Stimulated activated CD8-positive, alpha-beta memory T cell treated with anti-CD3 and anti-CD28 coated beads, Interleukin-4, amount 100 ng/mL, for 24 hours (primary cell): ENCODE measurements at places on chromosomes 2 and 18.

DNA sequence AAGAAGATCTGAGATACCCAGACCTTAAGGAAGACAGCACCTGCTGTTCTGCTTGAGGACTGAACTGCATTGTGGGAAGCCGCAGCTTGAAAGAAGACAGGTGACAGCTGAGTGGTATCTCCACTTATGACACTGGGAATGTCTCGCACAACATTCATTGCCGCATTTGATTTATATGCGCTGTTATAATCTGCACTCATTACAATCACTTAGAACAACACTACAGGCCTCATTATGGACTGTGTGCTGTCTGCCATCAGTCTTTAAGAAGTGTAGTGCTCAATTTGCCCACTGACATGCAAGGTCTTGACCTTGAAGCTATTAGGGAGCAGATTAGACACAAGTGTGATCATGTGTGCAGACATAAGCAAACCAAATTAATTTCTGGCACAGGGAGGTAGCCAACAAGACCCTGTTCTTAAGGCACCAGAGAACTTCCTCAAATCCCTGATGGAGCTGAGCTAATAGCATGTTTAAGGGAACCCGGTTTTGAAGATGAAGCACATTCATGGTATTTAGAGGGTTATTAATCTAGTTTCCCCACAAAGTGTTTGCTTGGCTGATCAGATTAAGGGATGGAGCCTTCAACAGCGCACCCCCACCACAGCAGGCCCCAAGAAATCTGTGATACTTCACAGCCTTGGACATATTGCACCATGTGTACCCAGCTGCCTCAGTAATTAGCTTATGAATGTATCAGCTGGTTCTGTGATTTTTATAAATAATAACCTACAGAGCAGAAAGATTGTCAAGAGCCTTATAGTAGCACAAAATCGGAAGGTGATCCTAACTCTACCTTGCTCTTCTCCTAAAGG lies 146.8 kb downstream of the SATB2 start:
- DNase-seq: no peak

- DNase-seq: no peak
Observed at GRCh38 chr2:3639653-3640052, 18.3 kb upstream of the ALLC start.

DNA sequence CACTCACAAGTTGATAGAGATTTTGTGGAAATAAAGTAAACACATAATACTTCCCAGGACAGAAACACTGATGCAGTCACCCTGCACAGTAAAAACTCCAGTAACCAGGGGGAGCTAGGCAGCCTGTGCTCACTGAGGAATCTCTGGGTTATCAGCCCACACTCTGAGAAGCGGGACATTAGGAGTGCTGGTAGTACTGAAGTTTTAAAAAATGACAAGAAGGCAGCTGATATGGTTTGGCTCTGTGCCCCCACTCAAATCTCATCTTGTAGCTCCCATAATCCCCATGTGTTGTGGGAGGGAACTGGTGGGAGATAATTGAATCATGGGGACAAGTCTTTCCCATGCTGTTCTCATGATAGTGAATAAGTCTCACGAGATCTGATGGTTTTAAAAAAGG lies 31.4 kb downstream of the KCTD1 start:
- no peak for DNase-seq

DNA sequence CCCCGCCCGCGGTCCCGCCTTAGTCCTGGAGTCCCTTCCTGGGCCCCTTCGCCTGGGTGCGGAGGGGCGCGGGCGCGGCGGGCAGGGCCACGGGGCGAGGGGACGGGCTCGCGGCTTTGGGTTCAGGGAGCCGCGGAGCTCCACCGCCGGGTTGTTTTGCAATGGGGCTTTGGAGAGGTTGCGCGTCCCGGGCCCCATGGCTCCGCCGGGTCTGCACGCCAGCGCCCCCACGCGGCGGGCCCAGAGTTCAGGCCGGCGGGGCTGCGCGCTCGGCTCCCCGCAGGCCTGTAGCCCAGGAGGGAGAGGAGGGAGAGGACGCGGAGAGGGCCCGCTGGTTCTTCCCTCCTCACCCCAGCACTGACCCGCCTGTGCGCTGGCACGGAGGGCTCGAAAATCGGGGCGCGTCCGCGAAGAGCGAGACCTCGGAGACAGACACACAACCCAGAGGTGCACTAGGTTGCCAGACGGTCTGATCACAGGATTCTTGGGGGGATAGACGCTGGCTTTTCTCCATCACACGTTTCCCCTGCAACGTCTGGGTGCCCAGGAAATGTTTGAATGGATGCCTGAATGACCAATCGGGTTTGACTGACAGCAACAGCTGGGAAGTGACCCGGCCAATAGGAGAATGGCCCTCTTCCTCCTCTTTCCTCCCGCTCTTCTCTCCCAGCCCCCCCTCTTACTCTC lies 4.9 kb upstream of the SIX2 start:
- no peak for DNase-seq

DNA sequence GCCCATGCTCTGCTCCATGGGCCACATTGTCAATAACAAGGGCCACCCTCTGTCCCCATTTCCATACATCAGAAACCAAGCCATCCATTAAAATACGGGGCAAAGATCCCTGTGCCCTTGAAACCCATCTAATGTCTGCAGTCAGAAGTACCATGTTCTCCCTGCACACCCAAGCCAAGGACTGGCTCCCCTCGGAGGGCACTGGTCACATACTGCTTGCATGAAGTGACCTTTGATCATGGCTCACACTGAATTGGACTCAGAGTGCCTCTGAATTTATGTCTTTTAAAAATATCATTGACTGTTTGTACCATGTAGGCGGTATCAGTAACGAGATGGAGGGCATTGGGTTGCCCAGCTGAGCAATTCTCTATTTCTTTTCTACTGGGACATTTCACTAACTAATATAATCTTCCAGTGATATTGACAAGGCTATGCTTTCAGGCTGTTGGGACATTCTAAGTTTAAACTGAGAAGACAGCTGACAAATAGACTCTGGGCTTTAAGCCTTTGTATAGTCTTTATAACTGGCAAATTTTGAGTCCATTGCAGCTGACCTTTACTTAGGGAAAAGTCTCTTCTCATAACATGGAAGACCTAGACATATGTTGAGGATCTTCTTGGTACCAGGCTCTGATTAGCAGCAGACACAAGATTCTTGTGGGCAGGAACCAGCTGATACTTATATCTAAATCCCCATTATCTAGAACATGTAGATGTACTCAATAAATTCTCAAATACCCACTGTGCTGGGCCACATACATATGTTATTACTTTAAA lies 214.3 kb downstream of the MYCN start:
- DNase-seq: no peak

GRCh38 chr2:238053191-238053776 lies 7.5 kb upstream of the SCLY start:
- no peak for DNase-seq

- peak; percentile 28 for DNase-seq
Observed at GRCh38 chr2:37625796-37626571, 45.5 kb downstream of the CDC42EP3 start.

DNA sequence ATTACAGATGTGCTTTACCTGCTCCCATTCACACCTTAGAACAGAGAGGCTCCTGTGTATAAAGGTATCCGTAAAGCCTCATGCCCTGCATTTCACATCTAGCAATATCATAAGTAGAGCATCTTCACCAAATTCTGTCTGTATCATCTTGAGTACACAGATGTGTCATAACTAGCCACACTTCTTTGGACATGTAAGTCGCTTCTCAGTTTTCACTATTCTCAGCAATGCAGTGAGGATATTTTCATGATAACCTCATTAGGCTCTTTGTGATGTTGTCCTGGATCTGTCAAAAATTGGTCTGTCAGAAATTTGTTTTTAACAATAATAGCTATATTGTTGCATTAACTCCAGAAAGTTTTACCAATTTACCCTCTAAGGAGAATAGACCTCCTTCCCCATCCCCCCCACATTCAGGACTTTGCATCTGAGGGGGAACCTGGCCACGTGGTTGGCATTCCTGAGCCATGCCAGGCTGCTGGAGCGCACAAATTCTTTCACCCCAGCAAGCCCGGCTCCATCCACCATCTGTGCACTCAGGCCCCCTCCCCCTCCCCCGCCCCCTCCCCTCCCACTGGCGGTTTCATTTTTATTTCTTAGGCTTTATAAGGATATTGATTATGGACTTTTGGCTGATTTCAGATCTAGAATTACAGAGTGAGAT lies 34.1 kb downstream of the AGAP1 start:
- DNase-seq: no peak
